ENCODE measurements at places on chromosomes 5 and 9.
A peak's percentile ranks its signal among the peaks of the same experiment; 100 is the strongest.

DNA sequence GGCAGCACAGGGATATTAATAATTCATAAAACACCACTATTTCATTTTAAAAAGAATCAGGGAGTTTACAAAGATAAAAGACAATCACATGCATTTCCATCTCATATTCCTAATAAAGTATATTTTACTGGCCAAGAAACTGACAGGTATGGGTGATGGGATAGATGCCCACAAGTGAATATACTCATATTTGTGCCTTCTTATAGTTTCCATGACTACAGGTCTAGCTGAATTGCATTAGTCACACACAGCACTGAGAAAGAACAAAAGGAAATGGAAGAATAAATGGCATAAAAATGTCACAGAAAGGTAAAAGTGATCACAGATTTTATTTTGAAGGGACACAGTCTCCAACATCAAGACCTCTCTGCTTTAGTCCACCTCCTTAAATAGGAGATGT is 193.5 kb downstream of the PLK2 start:
- DNase-seq: peak; percentile 69

GRCh38 chr5:52810426-52810825 is 22.7 kb downstream of the ITGA1 start:
- DNase-seq: no peak

- DNase-seq: no peak
These were observed 638.1 kb downstream of the ACTL7B start for GRCh38 chr9:108217431-108218349.

- DNase-seq: peak; percentile 49
These were observed 4.3 kb downstream of the PRRC2B start for GRCh38 chr9:131398204-131398603.

GRCh38 chr5:36875790-36876298 is 725 bp upstream of the NIPBL start:
- DNase-seq: peak; percentile 85

DNA sequence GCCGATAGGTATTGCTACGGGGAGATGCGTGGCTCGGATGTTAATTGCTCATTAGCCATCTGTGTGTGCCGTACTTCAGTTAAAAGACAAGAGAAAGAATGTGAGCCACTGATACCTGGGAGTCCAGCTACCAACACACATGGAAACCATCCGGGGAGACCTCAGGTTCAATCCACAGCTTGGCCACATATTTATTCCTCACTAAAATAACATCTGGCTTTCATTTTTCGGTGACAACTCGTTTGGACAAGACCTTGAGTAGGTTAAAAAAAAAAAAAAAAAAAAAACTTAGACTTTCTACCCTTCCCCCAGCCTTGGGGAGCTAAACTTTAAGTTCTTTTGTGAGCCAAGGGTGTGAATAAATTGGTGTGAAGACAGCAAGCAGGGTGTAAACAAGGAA is 84.1 kb downstream of the SLIT3 start:
- DNase-seq: no peak

GRCh38 chr9:90855208-90855902 is 53.7 kb downstream of the SYK start:
- DNase-seq: no peak

Data from endothelial cell of umbilical vein (primary cell).